ENCODE measurements at places on chromosomes 6 and 20.

GRCh38 chr6:109349419-109349987 lies 32.8 kb downstream of the CD164 start:
- DNase-seq = no peak
- peaks cover 17% of the 10 kb centered on the region for H3K36me3 ChIP-seq
- no peak overlapping the region for H3K4me3 ChIP-seq
- H3K27ac ChIP-seq = no peak overlapping the region

DNA sequence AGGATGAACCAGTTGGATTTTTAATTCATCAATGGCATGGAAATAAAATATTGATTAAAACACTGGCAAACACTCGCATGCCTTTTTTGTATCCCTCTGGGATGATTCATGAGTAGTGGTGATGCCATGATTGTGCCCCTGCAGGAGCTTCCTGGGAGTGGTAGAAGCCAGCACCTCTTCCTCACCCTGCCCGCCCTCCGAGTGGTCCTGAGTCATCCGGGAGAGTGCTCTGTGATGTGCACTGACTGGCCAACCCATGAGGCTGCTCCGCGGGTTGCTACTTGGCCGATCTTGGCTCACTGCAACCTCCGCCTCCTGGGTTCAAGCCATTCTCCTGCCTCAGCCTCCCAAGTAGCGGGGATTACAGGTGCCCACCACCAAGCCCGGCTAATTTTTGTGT lies 27.4 kb downstream of the GJA10 start:
- no peaks in the 10 kb centered on the region for H3K27me3 ChIP-seq
- peaks cover 6% of the 10 kb centered on the region for H3K4me1 ChIP-seq
- no peak for DNase-seq
- H3K36me3 ChIP-seq = peaks cover 4% of the 10 kb centered on the region
- no peak overlapping the region for H3K27ac ChIP-seq

- no peak overlapping the region for H3K27ac ChIP-seq
- H3K4me1 ChIP-seq = no peaks in the 10 kb centered on the region
- no peak for DNase-seq
- peaks cover 12% of the 10 kb centered on the region for H3K27me3 ChIP-seq
- no peak overlapping the region for H3K4me3 ChIP-seq
Measured at GRCh38 chr20:41204304-41205265, 67.2 kb downstream of the PLCG1 start.

DNA sequence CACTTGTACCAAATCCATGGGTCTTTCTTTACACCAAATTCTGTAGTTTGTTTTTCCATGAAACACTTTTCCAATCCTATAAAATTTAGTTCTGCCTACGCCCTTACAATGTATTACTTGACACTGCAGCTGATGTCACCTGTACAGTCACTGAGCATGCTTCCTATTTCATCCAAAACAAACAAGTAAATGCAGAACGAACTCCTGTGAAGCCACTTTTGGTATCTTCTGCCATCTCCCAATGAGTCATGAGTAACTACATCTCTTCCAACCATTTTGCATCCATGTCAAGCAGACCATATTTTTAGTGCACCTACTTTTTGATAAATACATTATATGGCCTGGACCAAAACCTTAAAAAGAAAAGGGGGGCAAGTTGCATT lies 42.4 kb downstream of the HDDC2 start:
- DNase-seq = no peak
- H3K36me3 ChIP-seq = no peaks in the 10 kb centered on the region
- H3K4me1 ChIP-seq = peaks cover 1% of the 10 kb centered on the region
- H3K27ac ChIP-seq = no peak overlapping the region
- H3K4me3 ChIP-seq = no peak overlapping the region

- DNase-seq = no peak
- H3K4me3 ChIP-seq = no peak overlapping the region
- H3K27ac ChIP-seq = no peak overlapping the region
- H3K4me1 ChIP-seq = peaks cover 7% of the 10 kb centered on the region
- H3K36me3 ChIP-seq = no peaks in the 10 kb centered on the region
Measured at GRCh38 chr6:169250660-169251059, 3.0 kb downstream of the THBS2 start.

- no peaks in the 10 kb centered on the region for H3K36me3 ChIP-seq
- no peak overlapping the region for H3K4me3 ChIP-seq
- H3K4me1 ChIP-seq = no peaks in the 10 kb centered on the region
- no peak overlapping the region for H3K27ac ChIP-seq
Measured at GRCh38 chr20:16601047-16601446, 27.8 kb upstream of the KIF16B start.

- DNase-seq = no peak
- H3K27me3 ChIP-seq = peaks cover 3% of the 10 kb centered on the region
- H3K27ac ChIP-seq = no peak overlapping the region
Measured at GRCh38 chr20:57787990-57788781, 78.4 kb upstream of the PMEPA1 start.

DNA sequence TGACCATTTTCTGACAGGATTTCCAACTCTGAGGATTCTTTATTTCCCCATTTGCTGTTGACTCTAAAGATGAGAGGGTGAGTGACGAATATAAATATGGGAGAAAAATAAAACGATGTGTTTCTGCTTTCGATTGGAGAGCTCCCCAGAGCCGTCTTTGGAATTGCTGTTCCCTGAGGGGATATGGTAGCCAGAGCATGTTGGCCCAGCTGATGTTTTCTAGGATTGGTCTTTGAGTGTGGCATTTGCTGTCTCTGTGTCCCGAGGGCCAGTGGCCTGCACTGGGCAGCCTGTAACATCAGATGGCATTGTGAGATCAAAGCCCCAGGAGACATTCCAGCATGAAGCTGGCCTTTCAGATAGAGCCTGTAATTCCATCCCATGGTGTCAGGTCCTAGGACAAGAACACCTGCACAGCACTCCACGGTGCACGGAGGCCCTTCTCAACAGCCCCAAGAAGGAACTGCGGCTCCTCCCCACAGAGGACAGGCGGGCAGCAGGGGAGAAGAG lies 26.7 kb downstream of the PKIG start:
- H3K27me3 ChIP-seq = no peaks in the 10 kb centered on the region
- H3K4me1 ChIP-seq = peaks cover 8% of the 10 kb centered on the region
- no peak for DNase-seq
- H3K4me3 ChIP-seq = no peak overlapping the region
- no peaks in the 10 kb centered on the region for H3K36me3 ChIP-seq

DNA sequence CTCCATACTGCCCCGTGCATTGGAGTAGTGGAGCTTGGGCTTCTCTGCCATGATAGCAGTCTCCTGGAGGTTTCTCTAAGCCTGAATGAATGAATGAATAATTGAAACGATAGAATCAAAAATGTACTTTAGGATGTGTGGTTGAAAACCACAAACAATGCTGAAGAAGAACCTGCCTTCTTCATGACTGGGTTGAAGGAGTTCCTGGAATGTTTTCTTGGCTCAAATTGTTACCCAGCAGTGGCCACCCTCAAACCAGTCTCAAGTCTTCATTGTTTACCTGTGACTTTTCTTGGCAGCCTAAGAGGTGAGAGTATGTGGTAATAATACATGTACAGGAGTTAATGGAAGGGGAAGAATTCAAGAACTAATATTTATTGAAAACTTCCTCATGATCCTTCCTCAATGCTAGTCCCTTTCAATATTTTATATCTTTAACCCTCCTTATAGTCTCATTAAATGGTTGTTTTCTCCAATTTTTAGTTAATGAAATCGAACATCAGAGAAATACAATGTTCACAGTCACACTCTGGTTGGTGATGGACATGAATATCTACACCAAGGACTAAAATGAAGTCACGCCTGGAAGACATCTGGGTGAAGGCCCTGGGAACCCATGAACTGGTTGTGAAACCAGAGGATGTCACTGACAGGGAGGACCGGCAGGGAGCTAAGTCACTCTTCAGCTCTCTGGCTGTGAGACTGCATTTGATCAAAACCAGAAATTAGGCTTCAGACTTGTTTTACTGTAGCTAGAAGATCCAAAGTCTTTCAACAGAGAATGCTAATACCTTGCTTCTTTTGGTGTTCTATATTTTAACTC lies at the start of gene GSTA5:
Gene GSTA5 (minus strand): TSS at position 51 of the 823 bp plus-strand sequence.
- no peak within 1 kb of the TSS for H3K4me3 ChIP-seq
- DNase-seq = no peak
- no peak within 1 kb of the TSS for H3K27ac ChIP-seq
- H3K27me3 ChIP-seq = peaks cover 34% of the 10 kb centered on the region
- H3K4me1 ChIP-seq = no peaks in the 10 kb centered on the region
- no peaks in the 10 kb centered on the region for H3K36me3 ChIP-seq

- no peaks in the 10 kb centered on the region for H3K36me3 ChIP-seq
- H3K27me3 ChIP-seq = no peaks in the 10 kb centered on the region
- H3K4me1 ChIP-seq = peaks cover 27% of the 10 kb centered on the region
- DNase-seq = no peak
Measured at GRCh38 chr20:8476021-8476420, 344.0 kb downstream of the PLCB1 start.

- no peak for DNase-seq
- no peaks in the 10 kb centered on the region for H3K36me3 ChIP-seq
- no peak overlapping the region for H3K27ac ChIP-seq
- no peak overlapping the region for H3K4me3 ChIP-seq
- no peaks in the 10 kb centered on the region for H3K27me3 ChIP-seq
Measured at GRCh38 chr20:19433371-19434350, 221.2 kb downstream of the SLC24A3 start.

GRCh38 chr6:64000818-64001491 lies 365.4 kb downstream of the PHF3 start:
- no peaks in the 10 kb centered on the region for H3K36me3 ChIP-seq
- H3K27ac ChIP-seq = no peak overlapping the region
- H3K4me3 ChIP-seq = no peak overlapping the region
- no peaks in the 10 kb centered on the region for H3K4me1 ChIP-seq
- no peaks in the 10 kb centered on the region for H3K27me3 ChIP-seq

DNA sequence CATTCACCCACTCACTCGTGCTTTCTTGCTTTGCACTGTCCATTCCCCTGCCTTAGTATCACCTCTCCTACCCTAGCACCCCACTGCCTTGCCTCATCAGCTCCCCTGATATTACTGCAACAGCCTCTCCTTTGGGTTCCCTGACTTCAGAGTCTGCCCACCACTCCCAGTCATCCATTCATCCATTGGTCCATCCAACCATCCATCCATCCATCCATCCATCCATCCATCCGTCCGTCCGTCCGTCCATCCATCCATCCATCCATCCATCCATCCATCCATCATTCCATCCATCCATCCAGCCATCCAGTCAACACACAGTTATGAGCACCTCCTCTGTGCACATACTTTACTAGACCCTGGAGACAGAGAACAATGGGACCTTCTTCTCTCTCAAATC lies 22.9 kb upstream of the FAM83D start:
- DNase-seq = no peak
- no peaks in the 10 kb centered on the region for H3K27me3 ChIP-seq
- peaks cover 15% of the 10 kb centered on the region for H3K4me1 ChIP-seq

GRCh38 chr20:46209930-46210671 lies 92.0 kb downstream of the CD40 start:
- peaks cover 14% of the 10 kb centered on the region for H3K4me1 ChIP-seq
- DNase-seq = no peak
- no peak overlapping the region for H3K27ac ChIP-seq

- peaks cover 13% of the 10 kb centered on the region for H3K4me1 ChIP-seq
- H3K27ac ChIP-seq = no peak overlapping the region
- no peak overlapping the region for H3K4me3 ChIP-seq
- H3K27me3 ChIP-seq = no peaks in the 10 kb centered on the region
- no peak for DNase-seq
Measured at GRCh38 chr20:35014537-35014936, 58.9 kb downstream of the MYH7B start.

- no peak overlapping the region for H3K27ac ChIP-seq
- DNase-seq = no peak
- H3K4me1 ChIP-seq = no peaks in the 10 kb centered on the region
- no peaks in the 10 kb centered on the region for H3K36me3 ChIP-seq
Measured at GRCh38 chr20:56796345-56796744, 167.2 kb downstream of the TFAP2C start.

DNA sequence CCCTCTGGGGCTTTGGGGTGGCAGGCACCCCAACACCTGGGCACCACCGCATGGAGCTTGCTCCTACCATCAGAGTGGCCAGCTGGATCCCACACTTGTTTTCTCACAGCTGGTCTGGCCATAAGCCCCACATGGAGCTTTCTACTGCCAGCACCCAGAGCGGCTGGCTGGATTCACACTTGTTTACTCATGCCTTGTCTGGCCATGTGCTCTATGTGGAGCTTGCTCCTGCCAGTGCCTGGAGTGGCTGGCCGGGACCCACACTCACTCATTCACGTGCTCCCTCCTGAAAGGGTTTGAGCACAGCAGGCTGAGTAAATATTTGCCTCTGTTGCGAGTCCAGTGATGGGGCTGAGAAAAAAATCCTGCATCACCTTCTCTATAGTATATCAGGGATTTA lies 487.0 kb downstream of the CD109 start:
- no peaks in the 10 kb centered on the region for H3K27me3 ChIP-seq
- no peaks in the 10 kb centered on the region for H3K4me1 ChIP-seq
- no peaks in the 10 kb centered on the region for H3K36me3 ChIP-seq
- H3K27ac ChIP-seq = no peak overlapping the region
- no peak overlapping the region for H3K4me3 ChIP-seq

GRCh38 chr6:89134723-89135122 lies 11.1 kb upstream of the PM20D2 start:
- no peaks in the 10 kb centered on the region for H3K27me3 ChIP-seq
- H3K4me3 ChIP-seq = no peak overlapping the region
- no peaks in the 10 kb centered on the region for H3K4me1 ChIP-seq
- H3K36me3 ChIP-seq = no peaks in the 10 kb centered on the region

DNA sequence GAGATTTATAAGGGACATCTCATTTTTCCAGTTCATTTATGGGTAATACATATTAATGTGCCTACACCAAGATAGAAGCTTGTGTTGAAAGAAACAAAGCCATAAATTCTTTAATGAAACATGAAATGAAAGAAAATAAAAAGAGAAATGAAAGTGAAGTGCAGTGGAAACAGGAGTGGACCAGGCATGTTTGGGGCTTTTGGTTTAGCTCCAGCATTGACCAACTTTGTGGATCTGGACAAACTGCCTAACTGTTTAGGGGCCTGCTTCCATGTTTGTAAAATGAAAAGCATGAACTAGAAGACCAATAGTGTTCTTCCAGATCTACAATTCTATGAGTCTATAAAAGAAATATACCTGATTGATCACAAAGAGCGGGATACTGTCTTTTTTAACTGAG lies 124.9 kb downstream of the GJA10 start:
- no peak overlapping the region for H3K27ac ChIP-seq
- no peaks in the 10 kb centered on the region for H3K27me3 ChIP-seq
- DNase-seq = no peak
- no peak overlapping the region for H3K4me3 ChIP-seq
- peaks cover 6% of the 10 kb centered on the region for H3K36me3 ChIP-seq
- peaks cover 5% of the 10 kb centered on the region for H3K4me1 ChIP-seq

GRCh38 chr6:28900577-28901256 lies 23.1 kb downstream of the TRIM27 start:
- H3K27me3 ChIP-seq = no peaks in the 10 kb centered on the region
- peaks cover 7% of the 10 kb centered on the region for H3K4me1 ChIP-seq
- peaks cover 30% of the 10 kb centered on the region for H3K36me3 ChIP-seq
- DNase-seq = no peak
- H3K27ac ChIP-seq = no peak overlapping the region

DNA sequence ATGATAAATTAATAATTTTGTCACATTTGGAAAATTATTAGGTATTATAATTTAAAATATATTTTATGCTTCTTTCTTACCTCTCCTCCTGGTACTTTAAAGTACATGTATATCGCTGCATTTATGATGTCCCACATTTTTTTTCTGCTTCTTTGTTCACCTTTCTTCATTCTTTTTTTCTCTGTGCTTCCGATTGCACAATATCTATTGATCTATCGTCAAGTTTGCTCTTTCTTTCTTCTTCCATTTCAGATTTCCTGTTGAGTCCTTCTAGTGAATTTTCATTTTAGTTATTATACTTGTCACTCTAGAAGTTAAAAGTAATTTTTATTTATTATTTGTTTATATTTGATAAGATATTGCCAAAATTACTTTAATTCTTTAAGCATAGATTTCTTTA lies 441.0 kb upstream of the HS3ST5 start:
- no peak overlapping the region for H3K27ac ChIP-seq
- H3K27me3 ChIP-seq = no peaks in the 10 kb centered on the region
- no peaks in the 10 kb centered on the region for H3K36me3 ChIP-seq
